ENCODE measurements at places on chromosomes 6 and 20.

DNA sequence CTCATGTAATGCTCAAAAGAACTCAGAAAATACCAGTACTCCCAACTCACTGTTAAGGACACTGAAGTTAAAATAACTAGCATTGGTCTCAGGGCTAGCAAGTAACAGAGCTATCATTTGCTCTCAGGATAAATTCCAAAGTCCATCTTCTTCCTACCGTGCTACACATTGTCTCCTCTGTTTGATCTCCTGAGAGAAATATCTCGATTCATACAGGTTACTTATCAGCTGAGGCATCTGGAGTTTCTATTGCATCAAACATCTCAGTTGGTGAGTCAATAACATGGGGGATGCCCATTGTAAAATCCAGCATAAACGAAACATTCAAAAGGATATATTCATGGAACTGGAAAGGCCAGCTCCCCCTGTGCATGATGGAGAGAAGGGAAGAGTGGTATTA, 147.4 kb downstream of the BACH2 start:
- no peak for DNase-seq

DNA sequence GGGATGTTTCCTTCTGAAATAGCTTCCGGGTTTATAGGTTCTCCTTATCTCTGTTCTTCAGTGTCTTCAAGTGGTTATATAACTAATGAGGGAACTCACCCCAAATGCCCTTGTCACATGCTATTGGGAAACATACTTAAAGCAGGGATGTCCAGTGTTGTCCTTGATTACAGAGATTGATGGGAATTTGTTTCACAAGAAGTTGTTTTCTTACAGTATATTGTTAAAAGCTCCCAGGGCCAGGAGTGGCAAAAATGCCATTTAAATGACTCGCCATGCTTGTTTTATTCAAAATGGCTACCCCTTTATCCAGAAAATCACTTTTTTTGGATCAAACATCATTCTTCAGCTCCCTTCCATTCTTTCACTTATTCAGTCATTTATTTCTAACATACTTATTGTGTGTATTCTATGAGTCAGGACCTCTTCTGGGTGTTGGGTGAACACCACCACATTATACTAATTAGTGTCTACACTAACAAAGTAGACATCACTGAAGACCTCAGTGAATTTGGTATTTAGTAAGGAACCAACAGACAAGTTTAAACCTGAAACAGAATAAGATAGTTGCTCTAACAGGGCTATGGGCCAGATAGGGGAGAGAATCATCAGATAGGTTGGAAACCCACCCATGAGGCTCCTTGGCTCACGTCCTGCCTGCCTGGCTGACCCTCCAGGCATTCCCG, 791.1 kb downstream of the MAFB start:
- no peak for DNase-seq

GRCh38 chr20:58141496-58141895, 87.0 kb downstream of the ANKRD60 start:
- DNase-seq, result no peak

- DNase-seq, result peak; percentile 18
Measured at GRCh38 chr6:106159531-106159940, 73.4 kb downstream of the PRDM1 start.

DNA sequence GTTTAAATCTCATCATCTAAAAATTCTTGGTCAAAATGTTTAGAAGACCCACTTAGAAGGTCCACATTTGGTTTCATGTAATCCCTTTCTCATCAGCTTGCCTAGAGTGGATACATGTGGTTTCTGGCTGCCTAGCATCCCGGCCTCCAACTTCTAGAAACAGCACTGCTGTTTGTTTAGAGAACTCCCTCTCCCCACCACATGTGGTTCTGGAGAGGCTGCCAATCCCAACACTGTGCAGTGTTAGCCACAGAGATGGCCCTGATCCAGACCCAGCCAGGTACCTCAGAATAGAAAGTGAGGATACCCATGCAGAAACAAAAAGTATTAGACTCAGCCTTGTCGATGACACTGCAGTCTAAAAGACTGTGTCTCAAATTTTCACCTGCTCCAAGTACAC, 241.8 kb downstream of the BCKDHB start:
- no peak for DNase-seq

- no peak for DNase-seq
Measured at GRCh38 chr6:15770347-15771143, 107.7 kb upstream of the DTNBP1 start.

DNA sequence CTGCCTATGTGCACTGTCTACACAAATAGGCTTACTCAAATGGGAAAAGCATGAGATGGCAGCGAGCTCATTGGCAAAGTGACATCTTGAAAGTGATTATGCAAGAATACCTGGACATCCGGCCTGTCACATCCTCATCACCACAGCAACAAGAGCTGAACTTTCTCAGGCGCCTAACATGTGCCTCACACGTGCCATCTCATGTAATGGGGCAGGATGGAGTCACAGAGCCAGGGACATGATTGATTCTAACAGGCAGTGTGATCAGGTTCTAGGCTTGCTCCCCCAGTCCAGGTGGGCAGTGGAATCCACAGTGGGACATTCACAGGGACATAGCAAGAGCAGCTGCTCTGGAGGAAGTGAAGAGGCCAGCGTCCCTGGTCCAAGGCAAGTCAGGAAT, 192.3 kb upstream of the SSTR4 start:
- DNase-seq, result no peak

DNA sequence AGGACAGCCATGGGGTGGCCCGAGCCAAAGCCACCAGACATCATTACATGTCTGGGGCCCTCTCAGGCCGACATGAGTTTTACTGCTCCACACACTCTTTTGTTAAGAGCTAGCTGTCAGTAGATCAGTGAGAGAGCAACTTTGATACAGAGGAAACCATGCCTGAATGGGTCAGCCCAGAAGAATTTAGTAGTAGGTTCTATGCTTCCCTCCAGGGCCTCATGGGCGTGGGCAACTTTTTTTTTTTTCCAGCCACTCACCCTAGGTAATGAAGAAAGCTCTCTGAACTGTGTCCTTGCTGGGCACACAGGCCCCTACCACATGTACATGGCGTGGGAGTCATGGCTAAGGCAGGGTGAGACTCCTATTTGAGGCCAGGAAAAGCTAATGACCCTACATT, 38.8 kb downstream of the HLA-F start:
- DNase-seq, result no peak

DNA sequence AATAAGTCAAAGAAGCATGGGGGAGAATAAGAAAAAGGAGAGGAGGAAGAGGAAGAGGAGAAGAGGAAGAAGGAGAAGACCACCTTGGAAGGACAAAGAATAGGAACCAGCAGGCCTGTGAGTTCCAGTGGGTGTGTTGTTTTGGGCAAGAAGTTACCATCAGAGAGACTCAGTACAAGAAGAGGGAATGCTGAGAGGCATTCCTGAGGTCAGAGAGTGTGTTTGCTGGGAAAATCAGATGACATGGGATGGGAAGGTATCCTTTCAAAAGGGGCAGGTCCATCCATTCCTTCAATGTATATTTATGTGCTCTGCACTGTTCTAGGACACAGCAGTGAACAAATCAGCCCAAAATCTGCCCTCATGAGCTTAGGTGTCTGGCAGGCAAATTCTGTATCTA, 40.5 kb upstream of the PRIM2 start:
- DNase-seq, result no peak

GRCh38 chr6:95248499-95248898, 328.8 kb upstream of the MANEA start:
- no peak for DNase-seq

All from HTR-8/SVneo (cell line).